Activated T-helper 1 cell treated with Interleukin-2 at 50 U/mL for 16 hours (primary cell): ENCODE measurements at places on chromosomes 11 and 22.

DNA sequence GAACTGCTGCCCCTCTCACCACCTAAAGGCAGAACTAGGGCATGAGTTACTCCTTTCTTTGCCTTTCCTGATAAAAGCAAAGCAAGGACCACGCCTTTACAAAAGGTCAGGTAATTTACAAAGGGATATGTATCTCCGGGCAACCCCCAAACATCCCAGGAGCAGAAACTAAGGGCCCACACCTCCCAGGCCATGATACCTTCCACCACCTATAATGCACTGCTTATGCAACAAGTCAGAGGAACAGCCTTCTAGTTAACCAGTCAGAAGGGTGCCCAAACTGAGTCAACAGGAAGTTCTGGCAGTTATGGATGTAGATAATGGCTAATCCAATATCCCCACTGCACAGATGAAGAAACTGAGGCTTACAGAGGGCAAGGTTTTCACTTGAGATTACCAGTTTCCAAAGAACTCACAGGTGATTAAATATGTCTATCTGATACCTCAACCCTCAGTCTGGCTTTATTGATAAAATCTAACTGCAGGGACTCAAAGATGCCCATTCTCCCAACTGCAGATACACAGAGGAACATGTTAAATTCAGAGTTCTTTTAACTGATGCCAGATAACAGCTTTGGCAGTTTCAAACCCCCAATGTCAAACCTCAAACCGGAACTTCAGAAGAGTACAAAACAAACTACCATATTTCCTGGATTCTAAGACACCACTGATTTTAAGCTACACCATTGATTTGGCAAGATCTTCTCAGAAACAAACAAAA, 16.8 kb upstream of the CASTOR1 start:
- DNase-seq, result no peak

DNA sequence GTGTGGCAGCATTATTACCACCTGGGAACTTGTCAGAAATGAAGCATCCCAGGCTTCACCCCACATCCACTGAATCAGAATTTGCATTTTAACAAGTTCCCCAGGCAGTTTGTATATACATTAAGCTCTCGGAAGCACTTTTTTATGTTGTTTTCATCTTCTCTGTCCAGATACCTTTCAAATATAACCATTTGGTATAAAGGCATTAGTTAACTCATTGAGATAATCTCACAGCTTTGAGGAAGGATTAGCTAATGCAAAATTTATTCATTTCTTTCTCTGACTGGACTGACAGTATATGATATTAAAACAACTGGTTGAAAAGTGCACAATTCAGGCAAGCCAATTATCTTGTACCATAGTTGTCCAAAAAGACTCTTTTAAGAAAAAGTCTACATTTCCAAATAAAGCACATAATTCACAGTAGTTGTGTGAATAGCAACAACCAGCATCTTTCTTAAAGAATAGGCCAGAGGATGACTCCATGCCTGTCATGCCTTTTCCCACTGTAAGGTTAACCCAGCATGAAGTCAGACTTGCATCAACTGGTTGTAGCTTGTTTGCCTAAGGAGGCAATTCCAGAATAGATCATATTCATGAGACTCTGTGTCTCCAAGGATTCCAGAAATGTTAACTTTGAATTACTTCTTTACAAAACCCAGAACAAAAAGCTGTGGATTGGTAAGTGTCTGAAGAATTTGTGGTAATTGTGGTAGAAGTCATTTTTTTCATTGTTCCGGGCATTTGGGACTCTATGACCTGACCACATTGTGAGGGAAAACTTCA, 254.3 kb upstream of the SESN3 start:
- no peak for DNase-seq

- DNase-seq, result no peak
Observed at GRCh38 chr11:12397931-12398334, 20.6 kb downstream of the PARVA start.

- DNase-seq, result no peak
Observed at GRCh38 chr11:11777897-11778296, 63.9 kb upstream of the USP47 start.

GRCh38 chr22:37045958-37046357, 5.6 kb upstream of the KCTD17 start:
- no peak for DNase-seq

DNA sequence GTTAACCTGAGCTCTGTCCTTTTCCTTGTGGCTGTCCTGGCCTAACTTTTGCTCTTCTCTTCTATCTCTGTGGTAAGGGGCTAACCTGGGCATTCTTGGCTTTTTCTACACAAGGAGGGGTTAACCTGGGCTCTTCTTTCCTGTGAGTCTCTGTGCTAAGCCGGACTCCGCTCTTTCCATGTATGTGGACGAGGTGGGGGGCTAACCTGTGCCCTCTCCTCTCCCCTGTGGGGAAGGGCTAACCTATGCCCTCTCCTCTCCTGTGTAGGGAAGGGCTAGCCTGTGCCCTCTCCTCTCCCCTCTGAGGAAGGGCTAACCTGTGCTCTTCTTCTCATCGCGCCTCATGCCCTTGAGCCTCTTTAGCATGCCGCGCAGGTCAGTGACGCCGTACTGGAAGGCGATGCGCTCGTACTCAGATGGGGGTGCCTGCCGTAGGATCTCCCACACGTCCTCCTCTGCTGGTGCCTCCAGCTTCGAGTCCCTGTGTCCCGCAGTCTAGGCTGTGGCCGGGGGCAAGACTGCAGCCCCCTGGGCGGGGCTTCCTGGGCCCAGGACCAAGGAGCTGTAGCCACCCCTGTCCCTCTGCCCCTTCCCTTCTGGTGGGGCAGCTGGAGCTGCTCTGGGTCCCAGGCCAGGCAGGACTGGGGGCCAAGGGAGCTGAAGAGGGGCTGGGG, 6.5 kb downstream of the MYBPC3 start:
- DNase-seq, result no peak

GRCh38 chr22:49541693-49542230, 285.9 kb downstream of the BRD1 start:
- DNase-seq, result no peak

- DNase-seq, result no peak
Observed at GRCh38 chr11:124195189-124195734, 12.1 kb downstream of the OR10D3 start.

- DNase-seq, result no peak
Observed at GRCh38 chr11:69508974-69509373, 27.5 kb downstream of the LINC01488 start.

- no peak for DNase-seq
Observed at GRCh38 chr11:112398798-112399478, 138.3 kb upstream of the PLET1 start.
